ENCODE measurements at places on chromosomes 13 and 19.

DNA sequence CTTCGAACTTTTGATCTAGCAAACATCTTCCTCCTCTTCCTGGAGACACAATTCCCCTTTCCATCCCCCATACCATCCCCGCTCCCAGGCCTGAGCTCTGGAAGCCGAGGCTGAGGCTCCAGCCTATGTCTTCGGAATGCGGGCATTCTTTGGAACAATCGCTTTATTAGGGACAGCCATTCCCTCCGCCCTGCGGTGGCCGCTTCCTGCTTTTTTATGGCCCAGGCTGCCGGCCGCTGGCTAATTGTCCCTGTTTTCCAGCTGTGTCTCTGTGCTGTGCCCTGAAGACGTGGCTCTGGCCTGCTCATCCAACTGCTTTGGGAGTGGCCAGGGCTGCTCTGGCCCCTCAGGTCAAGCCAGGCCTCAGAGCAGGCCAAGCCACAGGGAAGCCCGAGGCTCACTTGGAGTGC, 2.1 kb upstream of the CDX2 start:
- DNase-seq: no peak

DNA sequence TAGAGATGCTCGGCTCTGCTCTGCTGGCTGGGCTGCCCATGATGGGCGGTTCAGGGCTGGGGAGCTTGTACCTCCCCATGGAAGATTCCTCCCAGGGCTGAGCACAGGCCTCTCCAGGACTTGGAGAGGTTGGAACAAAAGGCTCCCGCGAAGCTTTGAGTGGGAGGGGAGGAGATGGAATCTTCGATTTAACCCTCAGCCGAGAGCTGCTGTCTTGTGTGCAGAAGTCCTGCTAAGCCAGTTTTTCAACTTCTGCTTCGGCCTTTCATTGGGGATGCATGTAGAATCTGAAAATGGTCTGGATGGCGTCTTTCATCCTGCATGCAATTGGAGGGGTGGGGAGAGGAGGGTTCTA, 163.3 kb downstream of the KDM4B start:
- no peak for DNase-seq

DNA sequence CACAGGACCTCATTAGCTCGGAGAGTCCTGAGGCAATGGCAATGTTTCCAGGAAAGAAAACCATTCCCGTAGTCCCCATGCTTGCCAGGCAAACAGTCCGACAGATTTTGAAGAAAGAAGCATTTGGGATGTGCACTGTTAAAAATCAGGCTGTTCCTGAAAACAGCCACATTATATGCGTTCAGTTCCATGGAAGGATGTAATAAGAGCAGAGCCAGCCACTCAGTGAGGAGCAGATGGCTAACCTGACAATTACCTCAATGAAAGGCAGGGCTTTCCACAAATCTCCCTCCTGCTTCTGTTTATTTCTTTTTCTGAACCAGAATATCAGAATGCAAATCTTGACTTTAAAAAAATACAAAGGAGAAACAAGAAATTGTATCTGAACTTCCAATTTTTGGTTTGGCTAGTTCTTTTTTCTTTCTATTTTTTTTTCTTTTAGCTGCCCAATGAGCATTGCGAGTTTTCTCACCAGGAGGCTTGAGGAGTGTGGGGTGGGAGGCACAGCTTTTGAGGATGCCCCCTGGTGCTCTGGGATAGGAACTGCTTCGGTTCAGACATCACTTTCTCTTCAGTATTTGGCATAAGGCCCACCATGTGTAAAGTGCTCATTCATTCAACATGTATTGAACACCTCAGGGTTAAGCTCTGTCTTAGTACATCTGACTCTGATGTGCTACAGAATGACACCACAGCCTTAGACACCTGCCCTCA, 124.2 kb downstream of the TBC1D4 start:
- DNase-seq: no peak

- DNase-seq: no peak
These were observed 391.8 kb downstream of the KLF5 start for GRCh38 chr13:73450583-73450982.

DNA sequence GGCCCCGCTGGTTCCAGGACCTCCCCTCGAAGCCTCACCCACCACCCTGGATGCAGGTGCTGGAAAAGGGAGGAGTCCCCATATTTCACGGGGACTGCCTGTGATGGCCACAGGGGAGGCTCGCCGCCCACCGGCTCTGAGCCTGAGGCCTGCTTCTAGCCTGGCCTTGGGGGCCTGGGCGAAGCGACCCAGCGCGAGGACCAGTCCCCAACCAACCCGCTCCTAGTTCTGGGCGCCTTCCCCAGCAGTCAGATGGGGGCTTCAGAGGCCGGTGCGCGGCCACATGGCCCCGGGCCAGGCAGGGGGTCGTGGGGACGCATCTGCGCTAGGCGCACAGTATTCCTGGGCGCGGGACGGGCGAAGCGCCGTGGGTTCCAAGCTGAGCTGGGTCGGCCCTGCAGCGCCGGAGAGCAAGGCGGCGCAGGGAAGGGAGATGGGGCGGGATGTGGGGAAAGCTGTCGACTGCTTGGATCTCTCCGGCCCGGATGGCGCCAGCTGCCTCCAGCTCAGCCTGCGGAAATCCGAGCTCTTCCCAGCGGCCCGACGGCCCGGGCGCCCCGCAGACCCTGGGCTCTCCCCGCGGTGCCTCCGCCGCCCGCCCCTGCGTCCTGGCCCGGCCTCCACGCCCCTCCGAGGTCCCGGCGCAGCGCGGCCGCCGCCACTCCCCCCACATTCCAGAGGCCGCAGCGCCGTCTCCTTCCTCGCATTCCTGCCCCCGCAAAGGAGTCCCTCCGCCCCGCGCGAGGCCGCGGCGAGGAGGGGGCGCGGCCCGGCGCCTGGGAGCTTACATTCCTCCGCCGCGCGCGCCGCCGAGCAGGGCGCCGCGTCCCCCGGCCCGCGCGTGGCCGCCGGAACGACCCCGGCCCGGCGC, at the start of gene WTIP:
Gene WTIP (plus strand): TSS at position 788 of the 871 bp plus-strand sequence. CDS start 217 bp downstream, outside the sequence.
- DNase-seq: peak; percentile 73

DNA sequence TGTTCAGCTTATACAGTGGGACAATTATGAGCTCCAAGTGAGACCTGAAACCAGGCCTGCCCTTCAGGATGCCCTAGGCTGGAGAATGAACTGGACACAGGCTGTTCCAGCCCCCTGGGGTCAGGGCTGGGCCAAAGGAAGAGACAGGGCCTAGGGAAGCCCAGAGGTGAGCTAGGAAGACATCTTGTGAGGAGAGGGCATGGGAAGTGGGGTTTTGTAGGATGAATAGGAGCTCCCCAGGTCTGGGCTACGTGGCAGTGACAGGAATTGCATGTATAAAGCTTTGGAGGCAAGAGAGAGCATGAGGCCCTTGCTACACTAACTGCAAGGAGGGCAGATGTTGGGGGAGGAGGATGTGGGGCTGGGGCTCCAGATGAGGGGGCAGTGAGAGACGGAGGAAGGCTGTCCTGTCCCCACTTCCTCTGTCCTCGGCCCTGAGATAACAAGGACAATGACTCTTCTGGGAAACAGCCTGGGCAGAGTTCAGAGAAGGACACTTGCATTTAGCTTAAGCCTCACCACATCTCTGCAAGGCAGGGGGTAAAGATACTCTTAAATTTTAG, 1.5 kb upstream of the TBXA2R start:
- no peak for DNase-seq

GRCh38 chr19:15282311-15282705, 50.0 kb downstream of the BRD4 start:
- DNase-seq: no peak

GRCh38 chr19:41299046-41299754, 10.8 kb upstream of the CCDC97 start:
- DNase-seq: no peak

- no peak for DNase-seq
These were observed 9.3 kb upstream of the PSPC1 start for GRCh38 chr13:19791953-19792537.

GRCh38 chr13:76503766-76504165, 382.4 kb downstream of the KCTD12 start:
- no peak for DNase-seq

DNA sequence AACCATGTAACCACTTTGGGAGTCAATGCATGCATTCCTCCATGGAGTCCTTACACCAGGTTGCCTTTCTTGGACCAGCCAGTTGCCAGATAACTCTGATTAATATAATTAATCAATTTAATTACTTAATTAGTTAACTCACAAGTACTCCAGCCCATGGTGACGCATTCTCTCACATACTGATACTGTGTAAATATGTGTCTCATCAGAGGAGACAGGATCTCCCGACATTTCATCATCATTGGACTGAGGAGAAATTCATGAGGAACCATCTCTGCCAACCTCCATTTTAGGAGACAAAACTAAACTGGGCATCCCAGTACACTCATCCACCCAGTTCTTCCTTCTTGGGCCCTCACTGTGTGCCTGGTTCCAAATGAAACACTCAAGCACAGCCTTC, 6.5 kb upstream of the CASP14 start:
- no peak for DNase-seq

- no peak for DNase-seq
These were observed 5.4 kb downstream of the GNA11 start for GRCh38 chr19:3099347-3100145.

DNA sequence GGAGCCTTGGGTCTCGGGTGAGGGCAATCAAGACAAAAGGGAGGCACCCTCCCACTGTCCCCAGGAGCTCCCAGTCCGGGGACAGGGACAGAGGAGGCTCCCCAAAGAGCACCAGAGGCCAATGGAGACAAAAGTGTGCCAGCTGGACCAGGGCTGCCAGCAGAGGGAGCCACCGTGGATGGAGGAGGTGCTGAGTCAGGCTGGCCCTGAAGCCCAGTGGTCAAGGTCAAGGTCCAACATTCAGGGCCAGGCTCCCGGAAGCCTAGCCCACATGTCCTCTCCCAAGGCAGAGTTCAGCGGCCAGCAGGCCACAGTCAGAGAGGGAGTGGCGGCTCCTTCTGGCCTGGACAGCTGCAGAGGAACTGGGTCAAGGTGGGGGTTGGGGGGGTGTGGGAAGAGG, 8.4 kb downstream of the COL5A3 start:
- DNase-seq: no peak

DNA sequence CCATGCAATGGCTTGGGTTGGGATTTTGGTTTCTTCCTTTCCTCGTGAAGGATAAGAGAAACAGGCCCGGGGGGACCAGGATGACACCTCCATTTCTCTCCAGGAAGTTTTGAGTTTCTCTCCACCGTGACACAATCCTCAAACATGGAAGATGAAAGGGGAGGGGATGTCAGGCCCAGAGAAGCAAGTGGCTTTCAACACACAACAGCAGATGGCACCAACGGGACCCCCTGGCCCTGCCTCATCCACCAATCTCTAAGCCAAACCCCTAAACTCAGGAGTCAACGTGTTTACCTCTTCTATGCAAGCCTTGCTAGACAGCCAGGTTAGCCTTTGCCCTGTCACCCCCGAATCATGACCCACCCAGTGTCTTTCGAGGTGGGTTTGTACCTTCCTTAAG, 24.1 kb downstream of the SPC24 start:
- no peak for DNase-seq

DNA sequence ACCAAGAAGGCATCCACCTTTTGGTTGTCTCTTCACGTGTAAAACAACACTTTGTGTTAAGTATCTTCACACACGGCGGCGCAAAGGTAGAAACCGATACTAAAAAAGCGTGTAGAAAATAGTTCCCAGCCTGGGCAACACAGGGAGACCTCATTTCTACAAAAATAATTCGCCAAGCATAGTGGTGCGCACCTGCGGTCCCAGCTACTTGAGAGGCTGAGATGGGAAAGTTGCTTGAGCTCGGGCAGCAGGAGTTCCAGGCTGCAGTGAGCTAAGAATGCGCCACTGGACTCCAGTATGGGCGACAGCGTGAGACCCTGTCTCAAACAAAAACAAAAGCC, 573 bp upstream of the ERCC5 start:
- no peak for DNase-seq

DNA sequence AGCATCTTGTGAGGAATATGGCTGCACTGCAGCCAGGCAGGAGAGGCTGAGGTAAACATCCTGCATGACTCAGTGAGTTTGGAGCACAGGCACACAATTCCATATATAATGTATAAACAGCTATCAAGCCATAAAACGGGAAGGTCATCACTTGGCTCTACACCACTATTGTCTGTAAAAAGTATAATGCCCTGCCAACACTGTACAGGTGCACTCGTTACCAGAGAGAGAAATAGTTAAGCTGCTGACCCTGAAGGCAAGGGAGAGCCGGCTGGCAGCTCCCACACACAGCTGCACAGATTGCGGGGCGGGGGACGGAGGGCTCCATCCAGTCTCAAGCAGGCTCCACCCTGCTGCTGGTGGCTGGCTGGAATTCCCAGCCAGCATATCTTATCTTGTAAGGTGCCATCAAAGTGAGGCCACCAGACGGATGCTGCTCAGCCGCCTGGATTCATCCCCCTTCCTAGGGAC, 668.1 kb downstream of the SLITRK5 start:
- DNase-seq: no peak

GRCh38 chr19:50972795-50973376, 3.5 kb upstream of the KLK6 start:
- no peak for DNase-seq

DNA sequence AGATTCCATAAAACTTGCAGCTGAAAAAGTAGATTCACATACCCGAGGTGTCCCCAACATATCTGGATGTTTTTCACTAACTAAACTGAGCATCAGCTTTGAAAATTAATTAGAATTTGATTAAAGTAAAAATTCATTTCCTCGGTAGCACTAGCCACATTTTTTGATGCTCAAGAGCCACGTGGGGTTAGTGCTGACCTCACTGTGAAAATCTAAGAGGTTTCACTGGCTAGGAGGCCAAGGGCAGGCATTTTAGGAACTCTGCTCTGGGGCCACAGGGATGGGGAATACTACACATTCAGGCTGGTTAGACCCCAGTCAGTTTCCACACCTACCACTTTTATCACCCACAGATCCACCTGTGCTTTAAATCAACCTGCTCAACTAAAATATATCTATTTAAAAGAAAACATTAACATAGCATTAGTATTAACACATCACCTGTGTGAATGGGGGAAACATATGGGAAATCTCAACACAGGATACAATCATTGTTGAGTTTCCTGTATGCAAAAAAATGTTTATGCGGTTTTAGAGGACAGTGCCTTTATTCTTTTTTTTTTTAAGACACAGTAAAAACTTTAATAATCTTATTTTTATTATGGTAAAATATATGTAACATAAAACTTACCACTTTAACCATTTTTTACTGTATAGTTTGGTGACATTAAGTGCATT, 45.5 kb downstream of the BRD4 start:
- no peak for DNase-seq

DNA sequence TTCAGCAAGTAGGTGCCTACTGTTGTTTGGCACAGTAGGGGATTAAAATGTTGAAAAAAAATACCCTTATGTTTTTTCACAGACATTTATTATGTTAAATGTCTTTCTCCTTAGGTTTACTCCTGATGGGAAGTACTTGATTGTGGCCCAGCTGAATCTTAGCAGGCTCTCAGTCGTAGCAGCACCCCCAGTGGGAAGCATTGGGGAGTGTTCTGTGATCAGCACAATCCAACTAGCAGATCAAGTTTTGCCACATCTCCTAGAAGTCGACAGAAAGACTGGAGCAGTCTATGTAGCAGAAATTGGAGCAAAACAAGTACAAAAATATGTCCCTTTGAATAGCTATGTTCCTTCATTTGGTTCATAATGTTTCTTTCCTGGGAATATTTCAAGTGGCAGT, 9.3 kb downstream of the NHLRC3 start:
- no peak for DNase-seq

GRCh38 chr13:50460358-50460757, 383.1 kb downstream of the DLEU7 start:
- DNase-seq: no peak

- DNase-seq: peak; percentile 30
These were observed 3.2 kb downstream of the ELAVL1 start for GRCh38 chr19:8001995-8002849.

GRCh38 chr13:75481176-75482069, 546 bp downstream of the TBC1D4 start:
- DNase-seq: no peak

GRCh38 chr13:44230736-44231135, 142.9 kb upstream of the SERP2 start:
- DNase-seq: peak; percentile 17

- DNase-seq: no peak
These were observed 27.9 kb upstream of the ONECUT3 start for GRCh38 chr19:1725100-1726064.
